ENCODE measurements at places on chromosomes 16 and 17.

GRCh38 chr17:67256075-67256732 is 11.2 kb upstream of the HELZ start:
- DNase-seq, result no peak

DNA sequence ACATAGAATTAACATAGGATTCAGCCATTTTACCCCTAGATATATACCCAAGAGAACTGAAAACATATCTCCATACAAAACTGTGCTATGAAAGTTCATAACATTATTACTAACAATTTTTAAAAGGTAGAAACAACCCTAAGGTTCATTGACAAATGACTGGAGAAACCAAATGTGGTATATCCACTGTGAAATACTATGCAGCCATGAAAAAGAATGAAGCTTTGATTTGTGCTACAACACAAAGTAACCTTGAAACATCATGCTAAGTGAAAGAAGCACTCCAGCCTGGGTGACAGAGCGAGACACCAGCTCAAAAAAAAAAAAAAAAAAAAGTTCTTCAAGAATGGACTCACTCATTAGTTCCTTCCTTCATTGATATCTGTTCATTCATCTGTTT is 580 bp downstream of the CD300LD start:
- no peak for DNase-seq

DNA sequence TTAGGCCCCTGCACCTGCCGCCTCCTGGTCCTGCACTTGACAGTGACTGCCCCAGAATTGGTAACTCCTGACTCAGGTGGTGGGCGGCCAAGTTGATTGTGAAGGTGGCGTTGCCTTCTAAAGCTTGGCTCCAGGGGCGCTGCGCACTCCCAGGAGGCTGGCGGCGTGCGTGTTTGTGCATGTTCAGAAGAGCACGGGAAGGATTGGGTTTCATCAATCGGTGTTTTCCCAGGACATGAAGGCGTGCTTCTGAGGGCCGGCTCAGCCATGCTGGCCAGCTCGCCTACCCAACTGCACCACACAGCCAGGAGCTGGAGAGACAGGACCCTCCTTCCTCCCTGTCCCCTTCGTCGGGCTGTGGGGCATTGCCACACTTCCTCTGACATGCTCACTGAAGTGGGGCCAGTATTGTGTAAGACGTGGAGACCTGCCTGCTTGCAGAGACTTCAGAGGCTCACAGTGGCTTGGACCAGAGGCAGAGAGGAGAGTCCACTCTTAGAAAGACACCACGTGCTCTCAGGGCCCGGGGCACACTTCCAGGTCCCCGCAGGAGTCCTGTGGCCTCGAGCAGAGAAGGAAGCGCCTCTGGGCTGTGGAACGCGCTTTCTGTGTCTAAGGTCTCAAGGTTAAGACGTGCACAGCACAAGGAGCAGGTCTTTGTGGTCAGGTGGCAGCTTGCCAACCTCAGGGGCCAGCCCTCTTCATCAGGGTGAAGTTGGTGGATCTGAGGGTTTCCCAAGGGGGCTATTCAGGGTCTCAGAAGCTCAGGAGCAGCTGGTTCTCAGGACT is 2.8 kb downstream of the RAB40C start:
- peak; percentile 50 for DNase-seq

DNA sequence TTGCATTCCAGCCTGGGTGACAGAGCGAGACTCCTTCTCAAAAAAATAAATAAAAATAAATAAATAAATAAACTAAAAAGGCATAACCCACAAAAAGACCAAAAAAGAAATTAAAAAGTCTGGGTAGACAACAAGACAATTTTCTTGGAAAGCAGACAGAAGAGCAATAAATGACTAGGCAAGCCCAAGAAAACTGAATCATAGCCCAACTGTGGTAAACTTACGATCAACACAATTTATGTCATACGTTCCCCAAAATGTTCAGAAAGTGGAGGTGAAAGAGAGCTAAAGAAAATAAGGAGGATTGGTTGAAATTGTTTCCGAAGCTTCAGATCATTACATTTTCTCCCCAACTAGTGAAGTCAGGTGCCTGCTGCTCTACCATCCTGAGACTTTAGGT is 31.3 kb upstream of the C17orf78 start:
- DNase-seq, result no peak

GRCh38 chr16:15778999-15779614 is 77.7 kb downstream of the MYH11 start:
- no peak for DNase-seq

DNA sequence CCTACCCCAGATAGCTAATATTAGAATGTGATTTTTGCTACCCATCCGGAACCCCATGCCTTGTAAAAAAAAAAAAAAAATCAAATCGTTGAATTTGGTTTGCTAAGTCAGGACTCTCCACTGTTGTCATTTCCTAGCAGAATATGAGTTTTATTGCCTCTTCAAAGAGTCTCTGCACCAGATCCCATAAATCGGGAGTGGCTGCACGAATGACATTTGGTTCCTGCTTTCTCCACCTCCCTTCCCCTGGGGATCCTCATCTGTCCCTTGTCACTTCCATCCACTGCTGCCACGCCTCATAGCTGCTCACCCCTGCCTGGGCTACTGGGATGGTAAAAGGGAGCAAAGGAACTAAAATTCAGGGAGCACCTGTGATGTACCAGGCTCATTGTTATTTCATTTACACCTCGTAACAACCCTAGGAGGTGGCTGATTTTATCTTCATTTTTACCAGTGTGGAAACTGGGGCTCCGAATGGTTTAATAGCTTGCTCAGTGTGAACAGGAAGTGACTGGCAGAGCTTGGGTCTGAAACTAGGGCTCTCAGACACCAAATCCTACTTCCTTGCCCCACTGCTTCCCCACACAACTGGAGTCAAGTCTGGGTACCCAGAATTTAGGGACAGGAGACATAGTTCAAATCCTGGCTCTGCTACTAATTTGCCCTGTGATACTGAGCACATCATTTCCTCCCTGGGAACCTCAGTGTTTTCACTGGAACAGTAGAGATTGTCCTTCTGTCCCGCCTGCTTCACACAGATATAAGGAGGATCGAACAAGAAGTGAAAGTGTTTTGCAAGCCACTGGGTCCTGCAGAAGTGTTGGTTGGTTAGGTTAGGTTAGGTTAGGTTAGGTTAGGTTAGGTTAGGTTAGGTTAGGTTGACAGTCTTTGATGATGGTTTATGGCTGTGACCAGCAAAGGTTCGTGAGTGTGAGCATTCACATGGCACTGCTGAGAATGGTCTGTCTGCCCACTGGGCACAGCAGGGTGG is 585 bp upstream of the KRT36 start:
- DNase-seq, result no peak

GRCh38 chr17:55527540-55528118 is 16.4 kb upstream of the SMIM36 start:
- no peak for DNase-seq

- DNase-seq, result no peak
Observed at GRCh38 chr17:7295230-7296180, 1.1 kb upstream of the YBX2 start.

DNA sequence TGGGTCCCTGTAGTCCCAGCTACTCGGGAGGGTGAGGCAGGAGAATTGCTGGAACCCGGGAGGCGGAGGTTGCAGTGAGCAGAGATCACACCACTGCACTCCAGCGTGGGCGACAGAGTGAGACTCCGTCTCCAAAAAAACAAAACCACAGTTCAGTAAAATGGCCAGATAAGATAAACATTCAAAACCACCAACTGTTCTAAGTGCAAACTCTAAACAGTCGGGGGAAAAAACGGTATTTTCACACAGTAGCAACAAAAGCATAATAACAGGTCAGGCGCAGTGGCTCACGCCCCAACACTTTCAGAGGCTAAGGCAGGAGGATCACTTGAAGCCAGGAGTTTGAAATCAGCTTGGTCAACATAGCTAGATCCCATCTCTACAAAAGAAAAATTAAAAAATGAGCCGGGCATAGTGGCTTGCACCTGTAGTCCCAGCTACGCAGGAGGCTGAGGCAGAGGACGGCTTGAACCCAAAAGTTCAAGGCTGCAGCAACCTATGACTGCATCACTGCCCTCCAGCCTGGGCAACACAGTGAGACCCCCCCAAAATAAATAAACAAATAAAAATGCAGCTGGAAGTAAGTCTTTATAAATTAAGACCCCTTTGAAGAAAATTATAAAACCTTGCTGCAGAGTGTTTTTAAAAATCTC is 10.8 kb upstream of the HASPIN start:
- no peak for DNase-seq

- no peak for DNase-seq
Observed at GRCh38 chr16:24721830-24722238, 7.6 kb upstream of the TNRC6A start.

DNA sequence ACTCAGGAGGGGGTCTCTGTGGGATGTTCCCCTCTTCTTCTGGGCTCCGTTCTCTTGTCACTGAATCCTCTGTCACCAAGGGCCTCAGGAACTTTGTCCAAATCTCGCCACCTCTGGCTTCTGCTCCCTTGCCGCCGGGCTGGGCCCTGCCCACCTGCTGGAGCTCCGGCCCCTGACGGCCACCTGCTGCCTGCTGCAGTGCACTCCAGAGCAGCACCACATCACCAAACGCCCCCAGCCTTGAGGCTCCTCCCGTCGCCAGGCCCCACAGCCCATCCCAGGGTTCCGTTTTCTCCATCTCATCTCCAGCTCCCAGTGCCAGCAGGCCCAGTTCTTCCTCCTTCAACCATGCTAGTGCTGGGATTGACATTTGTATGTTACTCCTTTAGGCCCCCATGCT is 43.6 kb downstream of the FOXL1 start:
- no peak for DNase-seq

DNA sequence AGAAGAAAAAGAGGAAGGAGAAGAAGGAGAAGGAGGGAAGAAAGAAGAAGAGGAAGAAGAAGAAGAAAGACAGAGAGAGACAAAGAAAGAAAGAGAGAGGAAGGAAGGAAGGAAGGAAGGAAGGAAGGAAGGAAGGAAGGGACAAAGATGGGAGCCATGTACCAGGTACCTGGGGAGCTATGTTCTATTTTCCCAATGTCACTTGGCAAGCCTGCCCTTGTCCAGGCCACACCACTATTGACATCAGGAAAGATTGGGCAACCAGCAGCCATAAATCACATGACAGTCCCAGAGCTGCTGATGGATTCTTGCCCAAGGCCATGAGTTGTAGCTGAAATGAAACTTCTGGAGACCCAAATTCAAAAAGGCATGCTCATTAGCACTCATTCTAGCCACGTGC is 2.7 kb upstream of the CES1 start:
- no peak for DNase-seq

DNA sequence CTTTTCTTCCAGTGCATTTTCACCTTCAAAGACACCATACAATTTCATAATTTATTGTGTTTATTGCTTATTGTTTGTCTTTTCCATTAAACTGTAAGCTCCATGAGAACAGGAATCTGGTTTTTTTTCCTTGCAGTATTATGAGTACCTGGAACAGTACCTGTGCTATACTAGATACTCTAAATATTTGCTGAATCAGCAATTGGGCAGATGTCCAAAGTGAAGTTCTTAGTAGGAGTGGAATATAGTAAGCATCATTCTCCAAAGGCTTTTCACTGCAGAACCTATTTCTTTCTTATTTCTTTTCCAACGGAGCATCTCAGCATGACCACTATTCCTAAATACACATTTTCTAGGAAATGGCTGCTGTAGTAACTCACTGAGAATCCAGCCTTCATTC is 269.0 kb upstream of the CCL2 start:
- DNase-seq, result no peak

DNA sequence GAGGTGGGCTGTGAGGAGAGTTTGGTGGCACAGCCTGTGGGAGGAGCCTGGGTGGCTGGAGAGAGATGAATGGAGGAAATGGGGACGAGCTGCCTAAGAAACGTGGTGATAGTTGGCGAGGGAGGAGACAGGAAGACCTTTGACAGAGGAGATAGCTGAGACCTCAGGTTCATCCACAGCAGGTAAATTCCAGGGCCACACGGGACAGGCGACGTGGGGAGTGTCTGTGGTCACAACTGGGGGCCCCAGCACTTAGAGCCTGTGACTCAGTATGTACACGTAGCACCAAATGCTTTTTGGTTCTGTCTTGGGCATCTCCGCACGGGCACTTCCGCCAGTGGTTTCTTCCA is 7.7 kb downstream of the MINK1 start:
- DNase-seq, result no peak

DNA sequence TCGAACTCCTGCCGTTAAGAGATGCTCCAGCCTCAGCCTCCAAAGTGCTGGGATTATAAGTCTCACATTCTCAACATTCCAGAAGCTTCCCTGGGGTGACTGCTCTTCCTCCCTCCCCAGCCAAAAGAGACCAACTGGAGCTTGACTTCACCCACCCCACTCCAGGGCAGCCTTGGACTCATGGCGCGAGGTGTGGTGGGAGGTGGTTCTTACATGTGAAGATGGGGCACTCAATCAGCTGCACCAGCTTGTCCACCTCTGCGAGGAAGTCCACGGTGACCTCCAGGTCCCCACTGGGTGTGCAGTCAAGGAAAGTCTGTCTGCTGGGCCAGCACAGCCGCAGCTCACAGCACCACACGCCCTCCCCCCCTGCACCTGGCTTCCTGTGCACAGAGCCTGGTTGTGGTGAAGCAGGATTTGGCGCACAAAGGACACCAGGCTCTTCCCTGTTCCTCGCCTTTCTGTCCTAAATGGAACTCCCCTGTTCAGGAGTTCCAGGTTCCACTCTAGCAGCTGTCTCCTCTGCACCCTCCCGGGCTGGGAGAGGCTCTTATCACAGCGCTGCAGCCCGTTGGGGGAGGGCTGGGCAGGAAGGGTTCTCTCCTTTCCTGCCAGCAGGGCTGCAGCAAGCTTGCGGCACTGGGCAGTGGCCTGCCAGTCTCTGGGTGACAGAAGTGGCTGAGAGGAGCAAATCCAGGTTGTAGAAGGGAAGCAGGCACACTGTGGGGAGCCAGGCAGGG is 9.6 kb upstream of the MTSS2 start:
- no peak for DNase-seq

DNA sequence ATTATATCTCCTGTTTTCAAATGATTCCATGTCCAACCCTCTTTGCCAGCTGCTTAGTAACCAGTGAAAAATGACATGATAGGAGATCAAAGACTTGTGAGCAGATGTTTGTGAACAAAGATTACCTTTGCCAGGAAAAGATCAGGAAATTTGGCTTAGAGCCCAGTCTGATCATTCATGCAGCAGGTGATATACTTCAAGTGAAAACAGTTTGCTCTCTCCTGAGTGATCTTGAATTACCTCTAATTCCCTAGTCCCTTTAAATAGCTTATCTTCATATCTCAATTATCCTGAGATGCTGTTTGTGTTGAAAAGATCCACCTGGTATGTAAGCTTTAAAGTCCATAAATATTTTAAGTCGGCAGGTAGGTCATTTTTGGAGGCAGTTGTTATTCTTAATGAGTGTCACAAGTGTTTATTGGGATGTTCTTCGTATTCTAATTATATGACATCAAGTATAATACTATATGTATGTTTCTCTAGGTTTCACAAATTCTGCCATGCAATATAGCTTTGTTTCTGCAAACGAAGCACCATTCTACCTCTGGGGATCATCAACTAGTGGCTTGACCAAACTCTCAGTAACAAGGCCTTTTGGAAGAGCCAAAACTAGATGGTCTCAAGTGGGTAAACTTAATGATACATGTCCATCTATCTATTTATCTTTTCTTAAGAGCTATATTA is 13.2 kb upstream of the VPS35L start:
- DNase-seq, result peak; percentile 74

DNA sequence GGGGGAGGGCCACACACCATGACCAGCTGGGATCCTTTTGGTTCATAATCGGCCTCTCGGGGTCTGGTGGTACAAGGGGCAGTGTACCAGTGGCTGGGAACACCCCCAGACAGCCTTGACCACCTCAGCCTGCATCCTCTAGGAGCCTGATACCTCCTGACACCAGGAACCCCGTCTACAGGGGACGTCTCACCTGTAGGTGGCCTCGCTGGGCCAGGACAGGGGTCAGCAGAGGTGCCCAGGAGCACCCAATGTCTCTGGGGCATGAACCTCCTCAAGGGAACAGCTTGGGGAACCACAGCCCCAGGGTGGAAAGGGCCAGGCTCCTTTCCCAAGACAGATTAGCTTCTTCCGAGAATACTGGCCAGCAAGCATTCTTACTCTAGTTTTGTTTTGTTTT is 2.5 kb upstream of the METRNL start:
- no peak for DNase-seq

All from NCI-H1436 treated with DMSO at 0.1 percent for 48 hours (cell line).